ENCODE measurements at places on chromosomes 6 and 20.

- no peak for DNase-seq
Observed at GRCh38 chr6:111407686-111408085, 75.3 kb downstream of the REV3L start.

- peak; percentile 4 for DNase-seq
Observed at GRCh38 chr6:50112981-50113857, 63.5 kb upstream of the DEFB112 start.

DNA sequence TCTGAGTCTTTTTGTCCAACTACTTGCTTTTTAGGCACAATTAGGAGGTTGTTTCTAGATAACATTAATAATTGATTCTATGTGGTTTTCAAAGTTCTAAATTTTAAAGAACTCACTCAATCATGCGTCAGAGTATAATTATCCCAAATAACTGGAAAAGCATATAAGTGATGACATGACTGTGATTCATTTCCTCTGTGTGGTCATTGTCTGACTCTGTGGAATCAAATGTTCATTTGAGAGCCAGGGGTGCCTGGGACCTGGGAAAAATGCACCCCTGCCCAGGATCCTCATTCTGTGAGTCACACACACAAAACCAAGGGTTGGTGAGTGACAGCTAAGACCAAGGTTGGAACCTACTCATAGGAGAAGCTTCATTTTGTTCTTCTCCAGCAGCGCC is 127.1 kb upstream of the MLIP start:
- no peak for DNase-seq

DNA sequence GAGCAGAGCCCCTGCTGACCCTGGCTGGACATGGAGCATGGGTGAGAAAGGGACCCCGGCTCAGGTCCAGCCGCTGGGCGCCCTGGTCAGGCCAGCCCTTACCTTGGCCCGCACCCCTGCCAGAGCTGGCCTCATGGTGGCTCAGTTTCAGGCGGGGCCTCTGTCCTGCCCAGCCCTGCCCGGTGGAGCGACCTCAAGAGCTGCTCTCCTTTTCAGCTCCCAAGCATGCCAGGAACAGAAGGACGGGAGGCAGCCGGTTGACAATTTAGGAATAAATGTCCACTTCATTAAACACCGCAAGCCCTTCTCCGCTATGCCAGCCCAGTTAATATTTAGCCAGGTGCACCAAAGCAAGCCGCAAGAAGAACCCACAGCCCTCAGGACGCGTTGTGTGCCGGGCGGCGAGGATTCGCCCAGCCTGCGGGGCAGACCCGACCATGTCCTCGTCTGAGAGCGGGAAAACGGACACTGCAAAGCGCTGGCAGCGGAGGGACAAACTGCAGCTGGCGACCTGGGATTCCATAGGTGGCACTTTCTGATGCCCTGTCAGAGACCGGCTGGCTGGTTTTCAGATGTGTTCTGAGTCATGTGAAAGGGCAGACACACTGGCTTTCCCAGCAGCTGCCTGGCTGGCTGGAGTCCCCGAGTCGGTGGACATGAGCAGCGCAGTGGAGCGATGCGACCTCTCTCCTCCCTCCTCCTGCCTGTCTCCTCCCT is 221.9 kb downstream of the TTLL2 start:
- DNase-seq: no peak

- no peak for DNase-seq
Observed at GRCh38 chr20:19338960-19339359, 126.5 kb downstream of the SLC24A3 start.

DNA sequence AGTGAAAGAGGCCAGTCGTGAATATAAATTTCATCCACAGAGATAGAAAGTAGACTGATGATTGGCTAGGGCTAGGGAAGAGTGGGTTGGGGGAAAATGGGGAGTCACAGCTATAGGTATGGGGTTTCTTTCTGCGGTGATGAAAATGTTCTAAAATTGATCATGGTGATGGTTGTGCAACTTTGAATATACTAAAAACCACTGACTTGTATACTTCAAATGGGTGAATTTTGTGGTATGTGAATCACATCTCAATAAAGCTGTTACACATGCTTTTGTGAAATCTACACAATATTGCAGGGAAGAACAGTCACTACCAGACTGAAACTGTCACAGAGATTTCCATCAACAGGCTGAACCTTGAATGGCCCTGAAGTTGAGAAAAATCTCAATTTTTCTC is 61.5 kb downstream of the LYRM4 start:
- no peak for DNase-seq

DNA sequence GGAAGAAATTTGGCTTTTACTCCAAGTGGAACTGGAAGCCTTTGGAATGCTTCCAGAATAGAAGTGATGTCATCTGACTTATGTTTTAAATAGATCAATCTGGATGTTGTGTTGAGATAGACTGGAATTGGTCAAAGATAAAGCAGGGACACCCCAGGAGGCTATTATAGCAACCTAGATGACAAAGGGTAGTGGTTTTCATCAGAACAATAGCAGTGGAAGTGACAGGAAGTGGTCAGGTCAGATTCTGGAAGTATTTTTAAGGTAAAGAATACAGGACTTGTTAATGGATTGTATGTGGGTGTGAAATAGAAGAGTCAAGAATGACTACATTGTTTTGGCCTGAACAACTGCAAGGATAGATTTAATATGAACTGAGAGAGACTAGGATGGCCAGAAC is 191.4 kb downstream of the ADGRB3 start:
- DNase-seq: no peak

DNA sequence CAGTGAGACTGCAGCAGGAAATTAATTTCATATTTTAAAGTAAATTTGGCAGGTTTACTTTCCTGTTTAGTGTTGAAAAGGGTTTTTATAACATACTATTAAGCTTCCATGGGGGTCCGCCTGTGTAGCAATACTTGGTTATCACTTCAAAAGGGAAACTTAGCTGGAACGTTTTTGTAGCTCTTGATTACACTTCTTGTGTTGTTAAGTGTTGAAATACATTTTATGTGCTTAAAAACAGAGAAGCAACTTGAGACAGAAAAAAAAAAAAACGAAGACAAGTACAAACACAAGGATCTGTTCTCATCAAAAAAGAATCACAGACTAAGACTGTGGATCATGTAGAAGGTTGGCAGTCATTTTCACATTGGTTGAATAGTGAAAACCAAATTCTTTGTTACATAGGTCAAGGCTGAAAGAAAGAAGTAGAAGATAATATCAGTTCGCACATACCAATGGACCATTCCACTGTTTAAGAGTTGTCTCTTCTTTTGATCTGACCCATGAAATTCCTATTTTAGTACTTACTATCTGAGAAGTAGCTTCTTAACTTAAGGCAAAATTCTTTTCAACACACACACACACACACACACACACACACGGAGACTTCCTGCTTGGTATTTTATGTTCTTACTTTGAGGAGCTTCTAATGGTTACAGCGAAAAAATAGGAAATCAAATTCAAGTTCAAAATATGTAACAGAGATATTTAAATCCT is 113.9 kb upstream of the SLC35B3 start:
- peak; percentile 43 for DNase-seq

- no peak for DNase-seq
Observed at GRCh38 chr6:53429401-53429800, 80.7 kb upstream of the ELOVL5 start.

DNA sequence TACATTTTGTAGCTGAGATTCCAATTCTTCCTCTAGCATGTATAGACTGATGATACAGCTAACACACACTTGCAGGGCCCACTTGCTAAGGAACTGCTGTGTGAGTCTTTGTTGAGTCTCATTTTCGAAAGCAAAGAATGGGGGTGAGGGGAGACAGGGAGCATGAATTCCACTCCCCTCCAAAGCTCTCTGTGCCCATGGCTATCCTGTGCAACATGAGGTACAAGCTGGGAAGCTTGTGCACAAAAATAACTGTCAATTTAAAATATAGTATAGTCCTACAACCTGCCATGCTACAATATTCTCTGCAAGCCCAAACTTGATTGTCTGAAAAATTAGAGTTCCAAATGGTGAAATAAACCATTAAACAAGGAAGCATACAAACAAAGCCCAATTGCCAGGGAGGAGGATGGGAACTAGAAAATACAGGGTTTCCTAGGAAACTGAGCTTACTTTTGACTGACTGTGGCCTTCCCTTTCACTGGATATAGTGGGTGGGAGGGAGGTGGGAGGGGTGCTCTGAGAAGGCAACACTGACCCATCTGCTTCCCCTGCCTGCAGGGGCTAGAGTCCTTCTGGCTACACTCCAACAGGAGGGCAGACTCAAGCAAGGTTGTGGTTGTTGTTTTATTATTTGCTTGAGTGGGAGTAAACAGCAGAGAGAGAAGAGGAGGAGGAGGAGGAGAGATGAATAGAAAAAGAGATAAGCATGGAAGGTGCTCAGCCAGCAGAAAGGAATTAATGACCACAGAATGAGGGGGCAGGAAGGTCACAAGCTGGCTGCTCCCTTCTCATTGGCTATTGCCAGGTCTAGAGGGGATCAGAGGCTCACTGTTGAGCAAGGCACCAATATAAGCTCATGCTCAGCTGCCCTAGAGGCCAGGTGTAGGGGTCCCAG is 84.6 kb downstream of the FYN start:
- DNase-seq: no peak

DNA sequence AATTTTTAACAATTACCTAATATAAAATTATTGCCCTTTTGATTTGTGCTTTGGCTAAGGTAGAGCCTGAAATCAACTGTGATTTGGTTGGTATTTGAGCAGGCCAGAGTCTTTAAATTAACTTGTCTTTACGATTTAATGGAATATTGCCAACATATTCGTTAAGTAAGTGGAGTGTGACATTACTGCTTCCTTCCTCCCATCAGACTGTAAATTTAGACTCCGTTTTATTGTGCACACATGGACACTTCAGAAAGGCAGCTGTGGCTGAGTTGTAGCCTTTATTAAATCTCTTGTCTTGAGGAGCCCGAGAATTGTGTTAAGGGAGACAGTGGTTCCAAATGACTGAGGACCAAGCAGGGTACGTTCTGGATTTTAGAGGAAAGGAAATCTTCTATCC is 57.4 kb downstream of the CAP2 start:
- no peak for DNase-seq

- DNase-seq: no peak
Observed at GRCh38 chr20:63500902-63501817, 2.3 kb upstream of the EEF1A2 start.

DNA sequence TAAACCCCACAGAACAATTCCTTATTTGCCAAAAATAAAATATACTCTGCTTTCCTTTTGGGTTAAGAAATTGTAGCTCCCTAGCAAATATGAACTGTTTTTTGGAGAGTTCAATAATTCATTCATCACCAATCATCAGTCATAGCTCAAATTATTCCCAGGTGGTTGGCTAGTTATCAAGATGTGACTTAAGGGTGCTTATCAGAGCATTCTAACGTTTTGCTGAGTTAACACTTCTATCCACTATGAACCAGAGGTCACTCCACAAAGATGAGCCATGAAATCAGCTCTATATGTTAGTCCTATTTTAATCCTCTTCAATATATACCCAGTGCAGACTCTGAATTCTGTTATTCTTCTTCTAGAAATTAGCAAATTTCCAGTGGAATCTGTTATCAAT is 379.1 kb downstream of the TENT5A start:
- no peak for DNase-seq

DNA sequence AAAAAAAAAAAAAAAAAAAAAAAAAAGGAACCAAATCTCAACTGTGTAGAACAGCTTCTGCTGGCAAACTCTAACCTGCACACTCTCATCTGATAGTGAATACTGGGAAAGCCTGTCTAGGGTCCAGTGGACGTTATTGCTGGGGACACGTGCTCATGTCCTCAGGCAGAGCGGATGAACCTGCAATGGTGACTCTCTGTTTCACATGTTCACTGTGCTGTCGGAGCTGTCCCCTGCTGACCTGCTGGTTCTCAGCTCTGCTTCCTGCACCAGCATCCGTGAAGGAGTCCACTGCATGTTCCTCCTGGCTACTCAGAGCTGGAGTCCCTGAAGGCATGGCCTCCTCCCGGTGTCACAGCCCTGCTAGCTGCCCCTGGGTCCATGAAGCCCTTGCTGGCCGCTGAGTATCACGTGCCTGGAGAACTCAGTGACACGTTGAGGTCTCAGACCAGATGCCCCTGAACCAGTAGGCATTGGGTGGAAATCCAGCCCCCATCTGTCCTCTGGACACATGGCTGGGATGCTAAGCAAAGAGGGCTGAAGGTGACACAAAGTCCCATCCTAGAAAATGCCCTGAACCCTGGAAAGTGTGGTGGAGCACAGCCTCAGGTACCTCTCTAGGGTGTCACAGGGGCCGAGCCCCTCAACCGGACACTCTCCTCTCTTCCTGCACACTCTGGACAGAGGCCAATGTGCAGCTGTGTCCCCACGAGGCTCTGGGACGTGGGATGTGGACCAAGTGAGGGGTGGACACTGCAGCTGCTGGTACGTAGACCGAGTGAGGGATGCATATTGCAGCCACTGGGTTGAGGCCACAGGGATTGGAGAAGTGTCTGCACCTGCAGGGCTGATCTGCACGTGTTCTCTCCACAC is 54.9 kb upstream of the FRMD1 start:
- no peak for DNase-seq

- no peak for DNase-seq
Observed at GRCh38 chr6:81997090-81997926, 244.8 kb upstream of the TENT5A start.

GRCh38 chr6:2042956-2043648 is 202.3 kb downstream of the GMDS start:
- DNase-seq: no peak

DNA sequence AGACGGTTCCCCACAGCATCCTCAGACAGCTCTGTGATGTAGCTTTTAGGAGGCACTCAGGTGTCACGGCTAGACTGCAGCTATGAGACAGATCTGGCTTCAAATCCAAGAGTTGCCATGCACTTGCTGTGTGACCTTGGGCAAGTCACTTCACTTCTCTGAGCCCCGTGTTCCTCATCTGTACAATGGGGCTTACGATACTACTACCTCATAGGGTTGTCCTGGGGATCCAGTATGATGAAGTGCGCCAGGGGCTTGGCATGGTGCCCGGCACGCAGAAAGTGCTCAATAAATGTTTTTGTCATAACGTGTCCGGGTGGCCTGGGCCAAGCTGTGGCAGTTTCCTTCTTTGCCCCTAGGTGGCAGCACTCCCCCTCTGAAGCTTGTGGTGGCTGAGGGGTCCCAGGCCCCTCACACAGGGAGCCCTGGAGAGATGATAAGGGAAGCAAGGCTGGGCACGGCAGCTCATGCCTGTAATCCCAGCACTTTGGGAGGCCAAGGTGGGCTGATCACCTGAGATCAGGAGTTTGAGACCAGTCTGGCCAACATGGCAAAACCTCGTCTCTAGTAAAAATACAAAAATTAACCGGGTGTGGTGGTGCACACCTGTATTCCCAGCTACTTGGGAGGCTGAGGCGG is 19.1 kb upstream of the CHMP4B start:
- DNase-seq: peak; percentile 40

- DNase-seq: no peak
Observed at GRCh38 chr6:37862430-37862829, 42.9 kb downstream of the ZFAND3 start.

GRCh38 chr6:150194195-150194594 is 51.4 kb downstream of the PPP1R14C start:
- peak; percentile 43 for DNase-seq
